ENCODE measurements at places on chromosomes 13 and 19.

DNA sequence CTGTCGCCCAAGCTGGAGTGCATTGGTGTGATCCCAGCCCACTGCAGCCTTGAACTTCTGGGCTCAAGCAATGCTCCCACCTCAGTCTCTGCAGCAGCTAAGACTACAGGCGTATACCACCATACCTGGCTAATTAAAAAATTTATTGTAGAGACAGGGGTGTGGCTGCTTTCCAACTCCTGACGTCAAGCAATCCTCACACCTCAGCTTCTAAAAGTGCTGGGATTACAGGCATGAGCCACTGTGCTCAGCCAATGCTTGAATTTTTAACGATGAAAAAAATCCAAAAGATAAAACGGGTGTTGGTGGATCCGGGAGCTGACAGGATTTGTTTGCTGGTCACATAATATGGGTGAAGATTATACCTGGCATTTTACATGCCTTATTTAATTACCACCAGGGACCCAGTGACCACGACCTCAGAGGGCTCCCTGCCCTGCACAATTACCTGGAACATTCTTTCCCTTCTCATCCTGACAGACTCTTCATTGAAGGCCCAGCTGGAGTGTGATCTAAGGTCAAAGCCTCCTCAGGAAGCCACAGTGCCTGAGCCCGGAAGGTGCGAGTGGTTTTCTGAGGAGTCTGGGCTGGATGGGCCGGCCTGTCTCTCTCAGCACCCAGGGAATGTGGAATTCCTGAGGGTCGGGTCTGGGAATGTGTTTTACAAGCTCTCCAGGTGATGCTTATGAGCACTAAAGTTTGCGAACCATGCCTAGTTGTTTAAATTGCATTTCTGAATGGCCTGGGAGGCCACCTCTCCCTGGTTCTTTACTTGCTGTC lies 193.3 kb downstream of the USP12 start:
- no peak for DNase-seq

GRCh38 chr13:99174533-99175100 lies 26.0 kb upstream of the UBAC2 start:
- DNase-seq = no peak

- DNase-seq = no peak
Observed at GRCh38 chr13:60970736-60971135, 444.9 kb downstream of the PCDH20 start.

GRCh38 chr19:34676697-34677385 lies at the start of gene SCGB2B2:
TSS of gene SCGB2B2 (minus strand) at chr19:34677159. CDS start at chr19:34594563, 82,596 bp downstream.
- peak; percentile 54 for DNase-seq

- no peak for DNase-seq
Observed at GRCh38 chr19:2239771-2240770, 3.4 kb downstream of the SF3A2 start.

GRCh38 chr19:5037936-5038335 lies 69.0 kb downstream of the KDM4B start:
- DNase-seq = no peak

Measured in GM13976 (cell line).